HL-60 (cell line): ENCODE measurements at places on chromosomes 2 and 18.

DNA sequence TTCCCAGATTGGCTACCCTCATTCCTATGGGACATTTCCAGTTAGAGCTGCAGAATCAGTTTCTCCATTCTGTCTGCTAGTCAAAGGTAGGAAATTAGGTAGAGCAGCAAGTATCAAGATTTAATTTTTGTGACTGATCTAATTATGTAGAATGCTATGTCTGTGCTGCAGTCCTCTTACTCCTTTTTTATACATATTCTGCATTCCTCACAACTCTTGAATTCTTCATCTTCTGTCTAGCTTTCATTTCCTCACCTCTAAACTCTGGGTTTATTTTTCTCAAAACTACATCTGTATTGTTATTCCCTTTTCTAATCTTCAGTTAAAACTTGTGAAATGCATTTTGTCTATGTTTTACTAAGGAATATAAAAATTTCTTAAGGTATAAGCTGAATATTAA, 8.6 kb downstream of the SGO2 start:
- DNase-seq: no peak

GRCh38 chr2:71122387-71123298, 7.4 kb downstream of the MCEE start:
- no peak for DNase-seq

GRCh38 chr2:218130377-218130776, 4.5 kb downstream of the CXCR2 start:
- DNase-seq: peak; percentile 30

DNA sequence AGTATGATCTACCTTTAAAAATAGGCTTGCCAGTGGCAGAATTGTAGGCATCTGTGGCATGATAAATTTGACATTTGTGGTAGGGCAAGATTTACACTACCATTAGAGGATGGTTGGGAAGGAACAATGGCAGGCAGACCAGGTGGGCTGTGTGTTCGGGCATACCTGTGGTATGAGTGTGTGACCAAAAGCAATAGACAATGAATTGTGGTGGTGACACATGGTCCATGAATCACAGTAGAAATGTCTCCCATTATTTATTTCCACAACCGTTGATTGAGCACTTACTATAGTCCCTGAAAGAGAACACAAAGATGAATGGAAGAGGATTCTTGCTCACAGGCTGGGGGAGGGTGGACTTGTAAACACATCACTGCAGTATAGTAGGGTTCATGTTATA, 29.9 kb upstream of the RUFY4 start:
- no peak for DNase-seq

GRCh38 chr2:181586569-181587081, 70.3 kb downstream of the CERKL start:
- DNase-seq: no peak

- no peak for DNase-seq
These were observed 73.3 kb upstream of the FAM98A start for GRCh38 chr2:33672389-33672788.

DNA sequence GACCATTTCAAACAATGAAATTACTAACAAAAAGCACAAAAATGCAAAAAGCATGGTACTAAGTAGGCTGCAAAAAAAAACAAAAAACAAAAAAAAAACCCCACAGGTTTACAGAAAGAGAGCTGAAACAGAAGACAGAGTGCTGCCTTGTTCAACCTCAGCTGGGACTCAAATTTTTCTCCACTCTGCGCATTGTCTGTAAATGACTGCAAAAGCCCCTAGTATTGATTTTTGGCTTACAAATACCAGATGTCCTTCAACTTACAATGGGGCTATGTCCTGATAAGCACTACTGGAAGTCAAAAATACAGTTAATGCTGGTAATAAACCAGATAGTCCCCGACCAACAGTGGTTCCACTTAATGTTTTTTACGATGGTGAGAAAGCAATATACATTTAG, 42.2 kb downstream of the UBE2E3 start:
- DNase-seq: no peak

DNA sequence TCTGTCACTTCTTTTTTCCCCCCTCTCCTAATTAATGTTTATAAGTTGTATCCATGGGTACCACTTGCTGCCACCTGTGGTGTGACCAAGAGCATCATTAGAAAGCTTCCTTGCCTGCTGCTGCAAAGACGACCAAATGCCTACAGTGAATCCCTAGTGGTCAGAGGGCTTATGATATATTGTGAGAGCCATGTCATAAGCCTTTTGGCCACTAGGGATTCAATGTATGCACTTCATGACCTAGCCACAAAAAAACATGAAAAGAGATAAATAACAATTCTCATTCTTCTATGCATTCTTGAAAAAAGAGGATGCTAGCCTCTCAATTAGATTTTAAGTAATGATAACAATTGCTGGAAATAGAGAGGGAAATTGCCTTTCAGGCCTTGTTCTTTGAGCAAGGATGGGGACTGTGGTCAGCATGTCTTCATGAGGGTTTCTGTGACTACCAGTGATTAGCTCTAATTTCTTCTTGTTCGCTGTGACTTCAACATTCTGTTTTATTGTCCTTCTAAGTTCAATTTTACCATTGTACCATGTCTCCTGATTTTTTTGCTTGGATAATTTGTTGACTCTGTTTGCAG, 435.3 kb downstream of the TGIF1 start:
- DNase-seq: peak; percentile 18

- DNase-seq: no peak
These were observed 218.0 kb downstream of the DLGAP1 start for GRCh38 chr18:4236940-4237663.
